ENCODE measurements at places on chromosomes 3 and 15.

DNA sequence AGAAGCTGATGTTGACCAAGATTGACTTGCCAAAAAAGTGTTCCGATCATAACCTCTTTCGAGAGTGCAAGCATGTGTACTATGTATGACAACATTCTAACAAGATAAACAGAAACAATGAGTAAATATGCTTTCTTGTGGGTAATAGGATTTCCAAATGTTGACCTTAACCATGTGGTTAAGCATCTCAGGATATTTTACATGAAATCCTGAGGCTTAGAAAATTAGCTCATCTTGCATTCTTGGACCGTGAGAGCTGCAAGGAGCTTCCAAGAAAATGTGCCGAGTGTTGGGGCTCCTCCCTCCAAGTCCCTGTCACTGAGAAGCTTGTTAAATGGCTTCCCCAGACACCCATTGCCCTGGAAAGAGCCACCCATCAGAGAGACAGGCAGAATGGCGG lies 50.1 kb downstream of the C3orf20 start:
- no peak for DNase-seq

- no peak for DNase-seq
Measured at GRCh38 chr15:73558529-73558928, 74.7 kb downstream of the NPTN start.

- DNase-seq: no peak
Measured at GRCh38 chr15:82972990-82973389, 13.0 kb upstream of the RAMAC start.

DNA sequence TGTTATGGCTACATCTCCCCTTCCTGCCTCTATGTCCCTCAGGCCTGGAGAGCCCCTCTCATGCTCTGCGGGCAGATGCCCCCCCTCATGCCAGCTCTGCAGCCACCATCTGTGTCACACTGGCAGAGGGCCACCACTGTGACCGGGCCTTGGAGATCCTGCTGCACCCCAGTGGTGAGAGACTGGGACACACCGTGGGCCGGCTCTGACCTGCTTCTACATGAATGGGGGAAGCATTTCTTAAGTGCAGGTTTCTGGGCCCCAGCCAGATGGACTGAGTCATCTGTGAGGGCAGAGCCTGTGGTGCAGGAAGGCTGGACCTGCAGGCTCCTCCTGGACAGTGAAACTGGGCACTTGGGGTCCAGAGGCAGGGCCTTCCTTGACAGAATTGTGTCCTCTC lies 4.8 kb downstream of the VWA5B2 start:
- DNase-seq: no peak

DNA sequence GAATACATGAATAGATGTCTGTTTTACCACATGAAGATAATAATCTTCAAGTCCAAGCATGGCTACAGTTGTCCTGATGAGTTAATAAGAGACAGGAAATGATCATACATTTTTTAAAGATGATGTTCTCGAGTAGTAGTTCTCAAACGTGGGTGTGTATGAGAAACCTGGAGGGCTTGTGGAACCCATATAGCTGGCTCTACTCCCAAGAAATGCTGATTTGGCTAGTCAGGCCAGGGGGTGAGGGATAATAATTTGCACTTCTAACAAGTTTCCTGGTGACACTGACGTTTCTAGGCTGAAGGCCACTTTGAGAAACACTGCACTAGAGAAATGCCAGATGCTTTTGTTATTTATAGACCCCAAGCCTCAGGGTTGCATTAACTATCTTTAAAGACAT lies 37.0 kb downstream of the ROPN1B start:
- DNase-seq: no peak

DNA sequence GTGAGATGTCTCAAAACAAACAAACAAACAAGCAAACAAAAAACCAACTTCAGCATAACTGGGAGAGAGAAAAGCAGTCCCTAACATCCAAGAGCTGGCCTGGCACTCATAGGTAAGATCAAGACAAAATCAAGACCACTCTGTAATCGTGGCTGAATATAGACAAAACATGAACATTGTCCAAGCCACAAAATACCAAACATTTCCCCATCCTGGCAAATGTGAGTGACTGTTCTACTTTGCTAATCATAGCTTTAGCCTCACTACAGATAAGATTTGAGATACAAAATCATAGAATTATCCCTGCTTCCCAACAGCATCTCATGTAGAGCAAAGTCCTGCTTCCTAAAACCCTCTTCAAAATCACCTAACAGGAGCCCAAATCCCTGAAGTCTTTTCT lies 116.7 kb upstream of the PRTG start:
- DNase-seq: no peak

- no peak for DNase-seq
Measured at GRCh38 chr15:43808960-43809678, 8.7 kb downstream of the HYPK start.
